ENCODE measurements at places on chromosomes 5 and 9.
A peak's percentile ranks its signal among the peaks of the same experiment; 100 is the strongest.

DNA sequence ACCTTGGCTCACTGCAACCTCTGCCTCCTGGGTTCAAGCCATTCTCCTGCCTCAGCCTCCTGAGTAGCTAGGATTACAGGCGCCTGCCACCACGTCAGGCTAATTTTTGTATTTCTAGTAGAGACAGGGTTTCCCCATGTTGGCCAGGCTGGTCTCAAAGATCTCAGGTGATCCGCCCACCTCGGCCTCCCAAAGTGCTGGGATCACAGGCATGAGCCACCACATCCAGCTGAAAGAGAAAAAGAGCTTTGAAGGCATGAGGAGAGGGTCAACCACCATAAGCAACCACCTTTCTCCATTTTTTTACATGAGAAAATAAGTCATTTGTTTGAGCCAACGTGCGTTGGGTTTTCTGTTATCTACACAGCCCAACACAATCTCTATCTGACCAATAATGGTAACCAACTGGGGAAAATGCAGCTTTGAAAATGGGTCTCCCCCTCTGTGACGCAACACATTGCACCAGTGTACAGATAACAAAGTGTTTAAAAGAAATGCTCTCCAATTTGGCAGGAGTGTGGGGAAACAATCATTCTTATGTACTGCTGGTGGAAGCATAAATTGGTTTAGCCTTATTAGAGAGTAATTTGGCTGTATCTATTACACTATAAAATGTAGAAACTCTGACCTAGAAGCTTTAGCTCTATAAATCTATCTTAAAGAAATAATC is 45.8 kb upstream of the ZBTB43 start:
- no peak for DNase-seq

DNA sequence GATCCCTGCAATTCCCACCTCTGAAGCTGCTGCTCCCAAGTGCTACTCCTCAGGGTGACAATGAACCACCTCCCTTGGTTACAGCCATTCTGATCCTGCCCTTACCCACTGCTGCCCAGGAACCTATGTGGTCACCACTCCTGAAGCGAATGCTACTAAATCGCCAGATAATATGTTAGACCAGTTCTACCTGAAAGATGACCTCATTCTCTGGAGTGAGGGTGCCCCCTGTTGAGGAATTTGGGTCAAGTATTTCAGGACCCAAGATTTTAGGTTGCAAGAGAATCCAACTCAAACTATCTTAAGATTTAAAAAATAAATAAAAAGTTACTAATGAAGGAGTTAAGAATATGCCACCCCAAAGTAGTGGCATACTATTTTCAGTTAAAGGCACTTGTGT is 5.8 kb upstream of the SNAPC3 start:
- peak; percentile 58 for DNase-seq

DNA sequence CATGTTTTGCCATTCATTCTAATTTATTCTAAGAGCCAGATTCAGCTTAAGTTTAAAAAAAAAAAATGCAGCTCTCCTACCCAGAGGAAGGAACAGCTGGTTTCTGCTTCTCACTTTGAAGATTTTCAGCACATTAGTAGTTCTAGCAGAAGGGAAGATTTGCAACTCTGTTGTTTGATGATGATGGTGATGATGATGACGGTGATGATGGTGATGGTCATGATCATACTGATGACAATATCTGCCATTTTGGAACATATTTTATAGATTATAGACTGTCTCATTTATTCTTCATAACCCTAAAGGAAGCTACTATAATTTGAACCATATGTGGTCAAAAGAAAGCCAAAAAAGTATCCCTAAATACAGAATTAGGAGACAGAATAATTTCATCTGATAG is 7.9 kb upstream of the MED10 start:
- DNase-seq, result no peak

- no peak for DNase-seq
These were observed 199.9 kb downstream of the SNX18 start for GRCh38 chr5:54717459-54717858.

Measured in iPS-NIHi11 (cell line).